Glomerular endothelial cell (primary cell): ENCODE measurements at places on chromosomes 5 and 9. TPM values are rescaled to one million over a fixed set of nuclear protein-coding genes. Genes with fewer than 3 reads are reported as not detected.

DNA sequence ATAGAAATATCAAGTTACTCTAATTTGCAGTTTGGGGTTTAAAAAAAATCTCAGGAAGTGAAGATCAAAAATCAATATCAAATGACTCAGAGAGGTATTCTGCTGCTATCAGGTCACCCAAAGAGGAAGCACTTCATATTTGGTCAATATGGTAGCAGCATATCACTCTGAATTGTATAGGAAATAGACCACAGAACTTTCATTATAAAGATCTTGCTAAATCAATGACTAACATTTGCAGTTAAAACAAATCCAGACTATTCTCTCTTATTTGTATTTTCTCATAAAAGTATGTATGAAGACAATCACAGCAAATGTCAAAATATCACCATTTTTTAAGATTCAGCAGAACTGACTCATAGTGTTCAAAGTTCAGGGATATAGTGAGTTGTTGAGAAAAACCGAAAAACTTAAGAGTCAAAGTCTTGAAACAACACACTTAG, 105.8 kb upstream of the PCSK1 start:
- no peak for DNase-seq

- DNase-seq, result no peak
Observed at GRCh38 chr5:142517840-142518239, 168.1 kb downstream of the FGF1 start.

DNA sequence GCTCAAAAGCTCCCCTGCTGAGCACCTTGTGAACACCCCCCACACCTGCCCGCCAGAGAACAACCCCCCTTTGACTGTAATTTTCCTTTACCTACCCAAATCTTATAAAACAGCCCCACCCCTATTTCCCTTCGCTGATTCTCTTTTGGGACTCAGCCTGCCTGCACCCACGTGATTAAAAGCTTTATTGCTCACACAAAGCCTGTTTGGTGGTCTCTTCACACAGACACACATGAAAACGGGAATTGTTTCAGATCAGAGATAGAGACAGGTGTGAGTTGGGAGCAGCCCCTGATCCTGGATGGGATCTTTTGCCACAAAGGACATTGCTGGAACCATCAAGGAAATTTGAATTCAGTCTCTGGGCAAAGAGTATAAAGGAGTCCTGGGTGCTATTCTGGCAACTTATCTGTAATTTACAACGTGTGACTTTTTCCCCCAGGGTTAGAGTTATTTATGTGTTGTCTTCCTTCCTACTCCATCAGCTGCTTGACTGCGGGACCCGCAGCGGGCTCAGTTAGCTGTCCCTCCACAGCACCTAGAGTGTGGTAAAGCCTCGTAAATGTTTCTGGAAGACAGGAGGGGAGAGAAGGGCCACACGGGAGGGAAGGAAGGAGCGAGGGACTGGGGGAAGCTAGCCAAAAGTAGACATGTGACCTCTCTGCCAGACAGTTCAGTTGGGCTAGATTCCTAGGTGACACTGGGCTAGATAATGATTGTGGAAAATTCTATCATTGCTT, 437.0 kb downstream of the ZNF608 start:
- no peak for DNase-seq

DNA sequence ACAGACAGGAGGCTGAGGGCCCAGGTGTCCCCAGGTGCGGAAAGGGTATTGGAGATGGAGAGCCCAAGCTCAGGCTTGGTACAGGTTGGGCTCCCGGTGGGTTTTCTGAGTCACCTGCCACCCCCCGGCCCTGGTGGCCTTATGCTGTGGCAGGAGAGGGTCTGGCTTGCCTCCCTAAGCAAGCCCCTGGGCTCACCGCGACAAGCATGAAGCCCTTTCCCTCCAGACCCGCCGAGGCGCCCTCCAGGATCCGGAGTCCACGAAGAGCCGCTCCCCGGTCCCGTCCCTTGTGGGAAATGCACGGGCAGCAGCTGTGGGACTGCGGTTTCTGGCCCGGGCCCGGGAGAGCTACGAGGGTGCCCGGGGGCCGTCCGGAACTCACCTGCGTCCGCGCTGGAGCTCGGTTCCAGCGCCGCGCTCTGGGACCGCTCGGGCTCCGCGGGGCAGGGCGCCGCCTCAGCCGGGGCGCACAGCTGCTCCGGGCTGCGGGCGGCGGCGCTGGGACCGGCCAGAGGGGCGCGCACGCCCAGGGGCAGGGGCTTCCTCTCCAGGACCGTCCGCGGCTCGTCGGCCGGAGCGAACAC, 757 bp downstream of the SAPCD2 start:
- DNase-seq, result no peak

The OTULINL gene
- total RNA-seq, result 0.34 and 1.4 TPM in 2 replicates

The PKD2L2 gene
- total RNA-seq, result not detected in 2 replicates

The KIAA0825 gene
- 2.9 and 3.0 TPM in 2 replicates for total RNA-seq

The PPIC gene
- total RNA-seq, result 34.0 and 57.3 TPM in 2 replicates

The TAF1L gene
- total RNA-seq, result under 0.01 TPM in 1 of 2 replicates, not detected in the other
